C1 segment of cervical spinal cord (tissue), 14 donors: ENCODE measurements at places on chromosomes 11 and 22.
A peak's percentile ranks its signal among the peaks of the same experiment; 100 is the strongest.

- DNase-seq = no peak
Observed at GRCh38 chr11:107468596-107468995, 11.0 kb upstream of the CWF19L2 start.

- no peak for DNase-seq
Observed at GRCh38 chr22:48476577-48476976, 1351.1 kb downstream of the BRD1 start.

DNA sequence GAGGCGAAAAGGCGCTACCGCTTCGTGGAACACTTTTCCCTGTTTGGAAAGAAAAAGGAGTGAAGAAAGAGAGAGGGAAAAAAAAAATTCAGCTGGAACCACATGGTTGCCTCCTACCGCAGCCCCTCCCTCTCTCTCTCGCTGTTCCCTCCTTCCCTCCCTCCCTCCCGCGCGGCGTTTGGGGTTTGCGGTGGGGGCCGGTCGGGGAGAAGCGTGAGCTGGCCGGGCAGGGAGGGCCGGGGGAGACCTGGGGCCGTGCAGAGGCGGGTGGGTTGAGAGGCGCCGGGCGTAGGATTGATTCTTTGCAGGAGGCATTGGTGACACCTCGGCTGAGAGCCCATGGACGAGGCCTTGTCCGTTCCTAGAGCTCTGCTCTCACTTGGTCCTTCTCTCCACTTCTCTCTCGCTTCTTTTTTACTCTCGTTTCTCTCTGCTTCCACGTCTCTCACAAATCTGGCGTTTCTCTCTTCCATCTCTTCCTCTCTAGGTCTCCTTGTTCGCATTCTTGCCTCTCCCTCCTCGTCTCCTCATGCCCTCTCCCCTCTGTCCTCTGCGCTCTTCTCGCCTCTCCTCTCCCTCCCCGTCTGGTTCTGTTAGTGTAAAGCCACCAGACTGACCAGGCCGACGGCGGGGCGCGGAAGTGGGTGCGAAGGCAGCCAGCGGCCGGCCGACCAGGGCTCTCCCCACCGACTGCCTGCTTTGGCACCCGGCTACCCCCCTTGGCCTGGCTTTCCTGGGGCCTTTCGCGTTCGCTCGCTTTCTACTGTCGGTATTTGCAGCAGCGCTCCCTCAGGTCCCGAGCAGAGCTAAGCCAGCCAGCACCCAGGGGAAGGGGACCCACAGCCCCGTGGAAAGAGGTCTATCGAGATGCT is at the start of gene CLMP:
CLMP (minus strand) TSS at position 61 of the 872 bp plus-strand sequence. CDS start 308 bp downstream, outside the sequence.
- no peak for DNase-seq

DNA sequence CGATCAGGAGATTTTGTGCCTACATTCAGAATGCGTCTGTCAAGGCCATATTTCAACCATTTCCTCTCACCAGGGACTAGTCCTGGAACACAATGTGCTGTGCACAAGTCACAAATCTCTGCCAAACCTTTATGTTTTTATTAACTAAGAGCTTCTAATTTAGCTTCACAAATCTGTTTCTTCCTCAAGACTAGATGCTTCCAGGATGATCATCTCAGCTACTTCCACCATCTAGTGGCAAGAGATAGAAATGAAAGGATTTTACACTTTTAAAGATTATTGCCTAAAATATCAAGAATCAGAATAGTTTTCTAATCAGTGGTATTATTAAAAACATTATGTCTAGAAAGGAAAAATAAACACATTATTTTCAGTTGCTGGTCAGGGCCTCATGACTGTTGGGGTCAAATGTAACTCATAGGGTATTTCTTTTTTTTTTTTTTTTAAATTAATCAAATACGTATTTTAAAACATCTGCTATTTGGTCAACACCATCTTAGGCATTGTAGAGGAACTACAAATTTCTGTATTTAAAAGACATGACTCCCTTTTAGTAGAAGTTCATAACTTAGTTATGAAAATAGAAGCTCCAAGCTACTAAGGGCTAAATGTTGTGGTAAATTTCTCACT is 1102.6 kb downstream of the DLG2 start:
- DNase-seq = no peak

GRCh38 chr11:78878631-78879030 is 304.0 kb upstream of the NARS2 start:
- DNase-seq = no peak

DNA sequence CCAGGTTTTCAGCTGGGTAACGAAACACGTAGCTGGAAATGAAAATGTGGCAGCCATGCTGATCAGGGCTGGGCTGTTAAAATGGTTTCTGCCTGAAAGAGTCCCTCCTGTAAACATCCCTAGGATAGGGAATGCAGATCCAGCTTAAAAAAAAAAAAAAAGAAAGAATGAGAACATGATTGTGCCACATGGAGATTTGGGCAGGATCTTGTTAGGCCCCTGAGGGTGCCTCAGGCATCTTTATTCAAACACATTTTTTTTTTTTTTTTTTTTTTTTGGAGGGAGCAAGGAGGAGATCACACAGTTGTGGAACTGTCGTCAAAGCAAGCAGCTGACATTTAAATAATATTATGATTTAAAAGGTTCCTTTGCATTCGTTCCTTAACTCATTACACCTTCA is 900.3 kb downstream of the OPCML start:
- no peak for DNase-seq

GRCh38 chr11:62430425-62430824 is 11.6 kb downstream of the SCGB1A1 start:
- no peak for DNase-seq

- DNase-seq = no peak
Observed at GRCh38 chr11:100866453-100866852, 179.4 kb downstream of the ARHGAP42 start.

- peak; percentile 59 for DNase-seq
Observed at GRCh38 chr11:62593434-62594044, 2.2 kb upstream of the TUT1 start.

DNA sequence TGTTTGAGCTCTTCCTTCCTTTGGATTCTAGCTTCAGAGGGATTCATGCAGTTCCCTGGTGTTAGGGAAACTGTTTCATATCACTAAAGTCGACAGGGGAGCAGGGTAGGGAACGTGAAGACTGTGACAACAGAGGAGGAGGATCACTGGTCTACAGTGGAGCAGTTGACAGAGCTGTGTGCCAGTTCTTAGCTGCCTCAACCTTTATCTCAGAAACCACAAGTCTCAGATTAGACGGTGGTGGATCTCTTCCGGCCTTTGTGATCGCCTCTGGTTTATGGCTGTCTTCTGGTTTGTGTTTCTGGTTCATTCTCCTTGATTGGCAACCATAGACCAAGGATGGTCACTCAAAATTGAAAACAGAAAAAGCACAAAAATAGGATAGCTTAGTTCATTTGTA is 538.9 kb upstream of the API5 start:
- no peak for DNase-seq

DNA sequence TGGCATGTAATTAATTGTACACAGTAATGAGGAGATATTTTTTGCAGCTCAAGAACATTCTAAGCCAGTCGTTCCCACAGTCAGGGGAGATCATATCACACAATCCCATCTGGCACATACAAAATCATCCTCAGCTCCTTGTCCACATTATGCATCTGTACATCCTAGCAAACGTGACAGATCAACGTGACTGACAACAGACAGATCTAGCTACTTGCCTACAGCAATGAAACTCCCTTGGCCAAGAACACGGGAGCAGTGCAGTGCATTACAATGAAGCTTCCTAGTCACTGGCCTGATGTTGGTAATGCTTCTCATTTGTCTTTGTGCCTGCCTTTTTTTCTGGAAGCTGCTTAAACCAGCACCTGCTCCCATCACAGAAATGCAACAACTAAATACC is 24.5 kb upstream of the GUCY1A2 start:
- no peak for DNase-seq

- DNase-seq = no peak
Observed at GRCh38 chr22:25060522-25061071, 108.1 kb downstream of the KIAA1671 start.

- no peak for DNase-seq
Observed at GRCh38 chr11:103395612-103396011, 286.4 kb downstream of the DYNC2H1 start.

DNA sequence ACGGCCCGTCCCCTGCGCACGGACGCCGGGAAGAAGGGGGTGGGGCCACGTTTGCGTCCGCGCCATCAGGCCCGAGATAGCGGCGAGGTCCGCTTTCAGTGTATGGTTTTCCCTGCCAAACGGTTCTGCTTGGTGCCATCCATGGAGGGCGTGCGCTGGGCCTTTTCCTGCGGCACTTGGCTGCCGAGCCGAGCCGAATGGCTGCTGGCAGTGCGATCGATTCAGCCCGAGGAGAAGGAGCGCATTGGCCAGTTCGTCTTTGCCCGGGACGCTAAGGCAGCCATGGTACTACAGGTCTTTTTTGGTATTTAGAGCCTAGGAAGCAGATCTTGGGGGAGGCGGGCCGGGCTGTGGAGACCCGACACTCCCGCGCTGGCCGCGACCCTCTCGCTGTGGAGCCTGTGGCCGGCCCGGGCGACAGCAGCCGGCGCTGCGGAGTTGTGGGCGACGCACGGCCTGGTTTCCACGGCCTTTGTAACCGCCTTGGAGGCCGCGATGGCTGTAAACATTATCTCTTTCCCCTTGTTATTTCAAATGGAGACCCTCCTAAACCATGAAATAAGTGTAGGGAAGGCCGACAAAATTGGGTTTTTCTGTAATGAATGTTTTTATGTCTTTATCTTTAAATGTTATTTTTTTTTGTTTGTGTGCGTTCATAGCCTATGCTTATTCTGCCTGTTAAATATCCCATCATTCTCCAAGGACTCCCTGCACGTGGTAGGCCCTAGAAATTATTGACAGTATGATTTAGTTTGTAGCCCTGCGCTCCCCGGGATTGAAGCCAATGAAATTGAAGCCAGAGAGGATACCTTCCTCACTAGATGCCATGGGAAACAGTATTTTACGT is at the start of gene AASDHPPT:
AASDHPPT (plus strand) TSS at position 54 of the 847 bp plus-strand sequence; CDS start at position 103, 49 bp downstream.
- no peak for DNase-seq

- DNase-seq = no peak
Observed at GRCh38 chr11:68471360-68472340, 11.1 kb downstream of the PPP6R3 start.

DNA sequence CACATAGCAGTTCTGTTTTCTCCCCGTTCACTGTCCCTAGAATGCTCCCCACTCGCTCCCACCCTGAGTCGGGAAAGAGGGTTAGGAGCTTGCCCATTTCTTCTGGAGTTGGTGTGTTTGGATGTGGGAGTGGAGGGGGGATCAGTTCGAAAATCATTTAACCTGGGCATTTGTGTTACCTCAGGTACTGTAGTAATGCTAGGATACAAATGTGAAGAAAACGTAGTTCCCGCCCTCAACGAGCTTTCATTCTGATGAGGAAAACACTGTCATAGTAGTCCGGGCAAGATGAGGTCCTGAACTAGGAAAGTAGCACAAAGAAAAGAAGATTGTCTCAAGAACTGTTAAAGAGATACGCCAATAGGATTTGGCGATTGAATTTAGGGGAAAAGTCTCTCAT is 539 bp downstream of the SDHD start:
- no peak for DNase-seq

DNA sequence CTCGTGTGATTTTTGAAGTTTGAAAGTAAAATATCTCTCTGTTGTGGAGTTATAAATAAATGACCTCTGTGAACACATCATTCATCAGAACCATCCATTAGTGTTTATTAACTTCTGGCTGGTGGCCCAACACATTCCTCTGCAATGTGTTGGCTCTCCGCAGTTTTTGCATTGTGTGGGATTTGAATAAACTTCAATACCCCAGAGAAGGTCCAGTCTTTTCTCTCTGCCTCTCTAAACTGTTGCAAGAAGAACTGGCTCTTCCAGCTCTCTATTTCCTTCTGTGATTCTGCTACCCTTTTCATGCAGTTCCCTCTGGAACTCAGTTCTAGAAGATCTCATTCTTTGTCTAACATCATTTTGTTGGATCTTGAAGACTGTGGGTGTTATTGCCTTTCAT is 125.0 kb upstream of the ARHGAP42 start:
- no peak for DNase-seq

DNA sequence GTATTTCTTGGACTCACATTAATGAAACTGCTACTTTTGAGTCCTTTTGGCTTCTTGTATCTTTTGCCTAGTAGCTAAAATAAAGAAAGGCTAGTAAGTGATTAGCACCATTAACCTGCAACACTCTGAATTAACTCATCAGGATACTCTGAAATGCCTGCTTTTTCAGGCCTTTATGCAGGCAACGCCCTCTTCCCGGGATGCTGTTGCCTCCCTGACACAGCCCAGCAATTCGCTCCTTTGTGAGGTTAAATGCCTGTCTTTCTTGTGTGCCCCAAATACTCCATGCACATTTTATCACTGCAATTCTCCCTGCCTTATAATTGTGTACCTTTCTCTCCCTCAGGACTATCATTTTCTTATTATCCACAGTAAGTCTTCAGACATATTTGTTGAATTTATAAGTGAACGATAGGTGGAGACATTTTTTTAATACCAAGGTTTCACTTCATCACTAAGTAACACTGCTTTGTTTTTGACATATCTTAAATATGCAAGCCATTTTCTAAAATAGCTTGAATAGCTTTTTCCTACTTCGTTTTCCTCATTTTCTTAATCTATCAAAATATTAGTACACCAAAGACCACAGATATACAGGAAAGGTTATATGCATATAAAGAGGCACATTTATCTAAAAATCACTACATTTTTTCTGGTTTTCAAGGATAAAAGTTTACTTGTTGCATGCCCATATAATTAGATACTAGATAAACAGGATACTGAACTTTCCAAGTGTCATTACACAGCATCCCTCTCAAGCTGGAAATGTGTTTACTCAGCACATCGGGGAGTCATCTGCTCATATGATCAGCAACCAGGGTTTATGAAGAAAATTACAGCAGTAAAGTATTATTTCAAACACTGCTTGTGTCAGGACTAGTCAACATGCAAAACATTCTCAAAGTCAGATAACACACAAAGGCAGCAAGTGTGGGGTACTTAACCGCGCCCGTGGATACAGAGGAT is 48.5 kb upstream of the DDI1 start:
- no peak for DNase-seq

DNA sequence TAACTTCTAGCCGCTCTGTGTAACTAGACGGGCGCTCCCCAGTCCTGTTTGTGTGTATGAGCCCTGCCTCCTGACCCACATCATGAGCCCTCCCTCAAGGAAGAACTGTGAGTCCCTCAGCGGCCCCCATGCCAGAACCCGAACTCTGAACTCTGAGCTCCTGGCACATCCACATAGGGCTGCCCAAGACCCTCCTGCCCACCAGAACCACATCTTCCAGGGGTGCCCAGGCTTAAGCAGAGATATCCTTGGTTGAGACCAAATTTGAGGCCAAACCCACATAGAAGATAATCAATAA is 3.0 kb downstream of the TRIM29 start:
- no peak for DNase-seq

- no peak for DNase-seq
Observed at GRCh38 chr11:105226091-105226490, 86.5 kb upstream of the CARD18 start.

DNA sequence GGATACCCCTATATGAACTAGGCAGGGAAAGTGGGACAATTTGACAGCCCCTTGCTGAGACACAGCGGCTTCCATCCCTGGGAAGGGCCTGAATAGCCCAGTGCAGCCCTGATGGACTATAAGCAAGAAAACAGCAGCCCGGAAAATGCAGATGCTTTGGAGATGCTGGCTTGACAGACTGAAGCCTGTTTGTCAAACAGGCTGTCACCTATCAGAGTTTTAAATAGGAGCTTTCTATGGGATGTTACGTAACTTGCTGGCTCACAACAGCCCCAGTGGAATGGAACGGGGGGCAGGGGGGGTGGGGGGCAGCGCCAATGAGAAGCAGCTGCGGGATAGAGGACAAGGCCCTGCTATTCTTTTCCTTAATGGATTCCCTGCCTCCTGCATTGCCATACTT is 91.9 kb upstream of the NTM start:
- DNase-seq = peak; percentile 36
